ENCODE measurements at places on chromosomes 1 and 21.

- DNase-seq, result no peak
These were observed 15.7 kb upstream of the GLIS1 start for GRCh38 chr1:53754484-53755312.

DNA sequence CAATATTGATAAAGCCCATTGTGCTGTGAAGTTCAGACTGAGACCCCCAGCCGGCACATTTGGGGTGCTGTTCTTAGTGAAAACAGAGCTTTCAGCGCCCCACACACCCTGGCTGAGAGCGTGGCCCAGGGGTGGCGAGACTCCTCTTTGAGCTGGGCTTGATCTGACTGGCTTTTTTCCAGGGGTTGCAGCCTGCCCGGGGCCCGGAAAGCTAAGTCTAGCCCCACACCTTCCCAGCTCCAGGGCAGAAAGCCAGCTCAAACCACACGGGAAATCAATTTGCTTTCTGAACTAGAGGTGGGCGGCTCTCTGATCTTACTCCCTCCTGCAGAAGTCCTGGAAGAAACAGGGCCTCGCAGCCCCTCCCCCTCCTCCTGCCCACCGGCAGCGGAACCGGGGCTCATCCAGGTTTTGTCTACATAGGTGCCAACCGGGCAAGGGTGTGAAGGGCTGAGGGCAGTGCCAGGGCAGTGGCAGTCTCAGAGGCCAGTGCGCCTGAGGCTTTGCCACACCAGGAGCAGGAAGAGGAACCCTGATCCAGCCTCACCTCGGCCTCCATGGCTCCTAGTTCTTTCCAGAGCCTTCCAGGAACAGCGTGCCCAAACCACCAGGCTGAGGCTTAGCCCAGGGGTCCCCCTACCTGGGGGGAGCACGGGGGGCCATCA is 155.3 kb downstream of the NPHP4 start:
- no peak for DNase-seq

- DNase-seq, result no peak
These were observed 28.2 kb downstream of the LACTBL1 start for GRCh38 chr1:22944346-22945055.

GRCh38 chr1:200042552-200043335 is 15.2 kb downstream of the NR5A2 start:
- no peak for DNase-seq

- no peak for DNase-seq
These were observed 32.1 kb upstream of the TEKT2 start for GRCh38 chr1:36051821-36052220.

DNA sequence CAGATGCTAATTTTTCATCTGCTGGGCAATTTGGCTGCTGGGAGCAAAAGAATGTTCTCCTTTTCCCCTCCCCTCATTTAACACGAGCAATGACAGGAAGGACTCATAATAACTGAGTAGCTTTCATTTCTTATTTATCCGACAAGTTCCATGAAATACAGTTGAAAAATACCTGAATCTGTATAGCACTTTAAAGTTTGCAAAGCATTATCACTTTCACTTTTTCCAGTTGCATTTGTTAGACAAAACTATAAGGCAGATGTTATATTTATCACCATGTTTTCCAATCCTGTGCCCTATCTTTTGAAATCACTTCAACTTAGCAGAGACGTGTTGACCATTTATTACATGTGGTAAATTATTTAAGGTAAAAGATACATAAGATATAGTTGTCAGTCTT is 350.6 kb upstream of the SGIP1 start:
- DNase-seq, result no peak

DNA sequence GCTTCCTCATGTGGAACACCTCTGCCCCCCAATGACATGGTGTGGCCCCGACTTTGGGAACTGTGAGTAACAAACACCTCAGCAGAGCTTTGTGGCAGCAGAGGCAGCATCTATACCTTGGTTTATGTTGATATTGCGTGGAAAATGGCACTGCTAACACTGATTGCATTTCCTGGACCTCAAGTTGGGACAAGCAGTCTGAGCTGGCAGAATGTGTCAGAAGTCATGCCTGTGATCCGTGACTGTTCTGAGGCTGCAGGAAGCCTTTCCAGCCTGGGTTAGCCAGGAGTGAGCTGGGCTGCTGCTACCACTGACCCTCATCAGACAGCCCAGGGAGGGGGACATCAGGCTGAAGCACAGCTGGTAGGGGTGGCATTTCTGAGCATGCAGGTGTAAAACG is 268.5 kb downstream of the KCNJ6 start:
- DNase-seq, result no peak

DNA sequence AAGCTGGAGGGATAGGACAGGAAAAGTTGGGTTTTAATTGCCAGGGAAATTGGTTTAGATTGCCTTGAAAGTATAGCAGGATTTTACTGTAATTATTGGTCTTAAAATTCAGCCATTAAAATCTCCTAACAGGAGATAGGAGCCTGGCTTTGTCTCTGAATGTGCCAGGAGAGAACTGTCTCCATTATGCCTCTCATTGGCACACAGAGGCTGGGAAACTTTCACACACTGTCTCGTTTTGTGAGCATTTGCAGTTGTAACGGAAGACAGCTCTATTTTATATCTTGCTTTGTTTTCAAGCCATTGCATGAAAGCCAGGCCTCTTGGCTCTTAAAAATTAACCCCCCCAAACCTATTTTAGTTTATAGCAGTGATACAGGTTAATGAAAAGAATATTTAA is 12.5 kb downstream of the DNAJC6 start:
- DNase-seq, result no peak

GRCh38 chr1:218779341-218780100 is 394.2 kb upstream of the LYPLAL1 start:
- DNase-seq, result no peak

DNA sequence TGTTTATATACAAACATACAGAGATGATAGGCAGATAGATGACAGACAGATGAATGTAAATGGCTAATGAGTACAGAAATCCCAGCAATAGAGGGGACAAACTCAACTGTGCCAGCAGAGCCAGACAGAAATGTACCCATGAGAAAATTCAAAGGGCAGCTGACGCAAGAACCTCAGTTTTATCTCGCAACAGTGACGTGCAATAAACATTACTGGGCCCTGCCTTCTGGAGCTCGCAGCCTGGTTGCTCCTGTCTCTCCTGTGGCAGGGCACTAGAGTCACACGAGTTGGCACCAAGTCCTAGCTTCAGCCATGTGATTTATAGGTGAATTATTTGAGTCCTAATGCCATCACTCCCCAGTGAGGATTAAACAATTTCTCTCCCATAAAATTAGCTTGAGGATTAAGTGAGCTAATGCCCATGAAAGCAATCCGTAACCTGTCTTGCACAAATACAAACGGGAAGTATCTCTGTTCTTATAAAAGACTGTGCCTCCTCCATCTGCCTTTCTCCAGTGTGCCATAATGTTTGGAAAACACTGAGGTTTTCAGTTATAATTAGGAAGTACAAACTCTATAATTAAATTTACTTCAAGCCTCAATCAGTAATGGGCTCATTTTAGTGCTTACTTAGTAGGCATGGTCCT is 50.7 kb downstream of the VAV3 start:
- DNase-seq, result no peak

GRCh38 chr1:175164751-175165150 is 27.8 kb downstream of the KIAA0040 start:
- DNase-seq, result no peak

DNA sequence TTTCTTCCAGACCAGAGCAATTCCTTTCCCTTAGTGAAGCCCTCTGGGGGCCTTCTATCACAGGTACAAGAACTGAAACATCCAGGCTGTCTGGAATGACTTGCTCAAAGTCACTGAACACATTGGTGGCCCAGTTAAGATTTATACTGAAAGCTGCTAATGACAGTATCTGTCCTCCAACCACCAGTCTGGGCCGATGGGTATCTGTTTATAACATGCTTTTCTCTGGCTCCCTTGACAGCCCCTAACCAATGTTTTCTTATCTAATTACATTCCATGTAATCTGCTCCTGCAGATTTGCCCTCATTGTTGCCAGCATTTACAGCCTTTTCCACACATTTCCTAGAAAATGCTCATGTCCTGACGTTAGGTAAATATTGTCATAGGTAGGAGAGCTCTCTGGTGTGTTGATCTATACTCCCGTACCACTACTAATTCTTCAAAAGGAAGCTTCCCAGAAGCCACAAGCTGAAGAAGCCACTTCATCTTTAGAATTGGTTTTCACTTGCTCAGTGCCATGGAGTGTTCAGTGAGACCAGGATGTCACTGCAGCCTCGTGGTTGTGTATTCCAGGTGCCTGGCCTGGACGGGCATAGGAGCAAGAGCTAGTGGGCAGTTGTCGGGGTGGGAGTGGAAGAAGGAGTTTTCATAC is 163.9 kb downstream of the TSEN15 start:
- DNase-seq, result no peak

GRCh38 chr1:245730801-245731200 is 576.0 kb downstream of the KIF26B start:
- no peak for DNase-seq

DNA sequence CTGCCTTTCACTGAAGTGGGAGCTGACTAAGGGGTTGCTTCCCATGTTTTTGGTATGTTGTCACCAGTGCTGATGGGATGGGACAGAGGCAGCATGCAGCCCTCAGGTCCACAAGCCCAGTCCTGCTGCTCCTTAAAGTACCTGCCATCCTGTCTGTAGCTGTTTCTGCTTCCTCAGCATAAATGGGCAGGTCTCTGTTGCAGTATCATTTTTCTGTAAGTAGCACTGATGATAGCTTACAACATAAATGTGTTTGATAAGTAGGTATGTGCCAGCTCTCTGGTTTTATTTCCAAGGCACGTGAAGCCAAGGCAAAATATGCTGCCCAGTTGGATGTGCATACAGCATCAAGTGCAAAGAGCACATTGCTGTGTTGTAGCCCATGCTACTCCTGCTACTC is 173.0 kb downstream of the VPS13D start:
- no peak for DNase-seq

- DNase-seq, result no peak
These were observed 72.4 kb upstream of the BCAR3 start for GRCh38 chr1:93753791-93754763.

DNA sequence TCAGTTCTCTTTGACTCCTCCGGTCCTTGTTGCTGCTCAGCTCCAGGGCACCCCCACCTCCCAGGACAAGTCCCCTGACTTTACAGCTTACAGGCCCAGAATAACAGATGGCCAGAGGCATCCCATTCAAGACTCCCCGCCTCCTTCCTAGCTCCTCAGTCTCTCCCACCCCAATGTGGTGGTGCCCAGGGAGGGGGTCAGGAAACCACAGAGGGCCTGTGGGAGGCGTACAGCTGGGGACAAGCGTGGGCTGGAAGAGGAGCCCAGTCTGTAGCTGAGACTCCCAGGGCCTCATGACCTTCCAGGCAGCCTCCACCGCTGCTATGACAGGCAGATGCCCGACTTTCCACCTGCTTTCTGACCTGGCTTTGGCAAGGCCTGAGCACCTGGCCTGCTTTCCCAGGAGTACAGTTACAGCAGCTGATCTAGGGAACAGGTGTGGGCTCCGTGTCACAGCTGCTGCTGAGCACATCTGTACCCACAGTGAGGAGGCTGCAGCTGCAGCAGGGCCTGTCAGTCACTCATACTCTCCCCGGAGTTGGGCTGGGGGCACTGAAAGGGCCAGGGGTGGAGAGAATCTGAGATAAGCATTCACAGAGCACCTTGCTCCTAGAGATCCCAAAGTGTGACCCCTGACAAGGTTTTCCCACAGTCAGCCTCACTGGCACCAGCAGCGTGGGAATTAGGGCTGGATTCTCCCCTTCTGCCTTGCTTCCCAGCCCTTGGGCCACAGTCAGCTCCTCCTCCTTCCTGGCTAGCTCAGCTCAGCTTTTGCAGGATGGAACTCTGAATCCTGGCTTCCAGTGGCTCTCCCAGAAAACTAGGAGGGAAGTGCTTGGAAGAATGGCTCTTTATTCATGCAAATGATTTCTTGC is 7.1 kb upstream of the NAV1 start:
- no peak for DNase-seq

DNA sequence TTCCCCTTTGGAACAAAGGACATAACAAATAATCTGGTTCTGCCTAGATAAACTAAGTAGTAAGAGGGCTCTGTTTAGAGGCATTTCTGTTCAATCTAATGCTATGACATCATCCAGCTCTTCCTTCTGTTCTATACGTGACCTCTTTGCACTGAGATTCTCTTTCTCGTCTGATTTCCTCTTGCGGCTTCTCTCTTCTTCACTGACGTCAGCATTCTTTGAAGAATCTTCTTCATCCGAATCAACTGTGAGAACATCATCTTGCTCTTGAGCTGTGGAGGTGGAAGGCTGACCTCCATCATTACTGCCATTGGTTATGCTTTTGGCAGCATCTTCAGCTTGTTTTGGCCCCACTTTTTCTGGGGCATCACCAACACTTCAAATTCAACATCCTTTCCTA is 130.4 kb downstream of the HS2ST1 start:
- no peak for DNase-seq

DNA sequence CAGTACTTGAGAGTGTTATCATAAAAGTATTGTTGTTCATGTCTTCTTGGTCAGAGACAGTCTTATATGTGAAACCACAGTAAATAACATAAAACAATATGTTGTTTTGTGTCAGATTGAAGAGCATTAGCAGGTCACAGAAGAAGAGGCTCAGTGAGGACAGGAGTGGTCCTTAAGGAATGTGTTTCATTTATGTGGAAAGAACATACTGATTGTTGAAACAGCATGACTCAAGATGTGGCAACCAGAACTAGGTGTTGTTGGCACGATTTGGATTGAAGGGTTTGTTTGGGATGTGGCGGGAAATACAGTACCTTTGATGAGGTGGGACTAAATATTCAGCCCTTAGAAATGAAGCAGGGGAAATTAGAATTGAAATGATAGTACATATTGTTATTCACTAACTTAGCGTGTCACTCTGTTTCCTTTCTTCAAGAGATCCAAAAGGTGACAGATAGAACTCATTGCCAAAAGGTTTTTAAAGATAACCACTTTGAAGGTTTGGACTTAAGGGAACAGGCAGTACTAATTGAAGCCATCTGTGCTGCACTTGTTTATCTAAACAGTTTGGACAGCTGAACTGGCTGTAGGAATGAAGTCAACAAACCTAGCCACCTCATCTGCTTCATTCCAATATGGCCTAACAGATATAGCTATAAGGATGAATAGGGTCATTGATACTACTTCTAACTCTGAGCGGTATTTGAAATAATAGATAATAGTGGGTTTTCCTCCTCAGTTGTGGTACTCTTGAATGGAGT is 14.4 kb downstream of the RALGPS2 start:
- DNase-seq, result no peak

- DNase-seq, result no peak
These were observed 24.9 kb downstream of the NGF start for GRCh38 chr1:115313182-115313581.

DNA sequence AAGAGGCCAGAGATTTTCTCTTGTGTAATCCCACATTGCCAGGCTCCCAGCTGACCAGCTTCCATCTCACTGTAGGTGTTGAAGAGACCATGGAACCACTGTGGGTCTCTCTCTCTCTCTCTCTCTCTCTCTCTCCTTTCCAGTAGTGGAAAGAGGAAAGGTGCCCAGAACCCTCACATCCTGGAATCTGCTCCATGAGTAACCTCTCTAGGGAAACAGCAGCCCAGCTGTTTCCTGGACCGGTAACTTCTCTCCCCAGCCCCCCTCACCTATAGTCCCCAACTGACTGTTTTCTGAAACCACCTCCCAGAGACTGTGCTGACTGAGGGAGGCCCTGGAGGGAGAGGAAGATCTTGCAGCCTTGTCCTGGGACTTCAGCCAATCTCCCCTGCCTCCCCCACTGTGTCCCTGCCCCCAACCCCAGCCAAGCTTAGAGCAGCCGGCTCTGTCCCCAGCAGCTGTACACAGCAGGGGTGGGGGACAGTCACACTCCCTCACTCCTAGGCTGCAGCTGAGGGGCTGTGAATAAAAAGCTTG is 20.6 kb upstream of the SLC45A3 start:
- no peak for DNase-seq
